CD4-positive, alpha-beta T cell (primary cell): ENCODE measurements at places on chromosomes 11 and 22.
A peak's percentile ranks its signal among the peaks of the same experiment; 100 is the strongest.

GRCh38 chr22:19184276-19184997 lies 5.9 kb upstream of the SLC25A1 start:
- no peak for DNase-seq

DNA sequence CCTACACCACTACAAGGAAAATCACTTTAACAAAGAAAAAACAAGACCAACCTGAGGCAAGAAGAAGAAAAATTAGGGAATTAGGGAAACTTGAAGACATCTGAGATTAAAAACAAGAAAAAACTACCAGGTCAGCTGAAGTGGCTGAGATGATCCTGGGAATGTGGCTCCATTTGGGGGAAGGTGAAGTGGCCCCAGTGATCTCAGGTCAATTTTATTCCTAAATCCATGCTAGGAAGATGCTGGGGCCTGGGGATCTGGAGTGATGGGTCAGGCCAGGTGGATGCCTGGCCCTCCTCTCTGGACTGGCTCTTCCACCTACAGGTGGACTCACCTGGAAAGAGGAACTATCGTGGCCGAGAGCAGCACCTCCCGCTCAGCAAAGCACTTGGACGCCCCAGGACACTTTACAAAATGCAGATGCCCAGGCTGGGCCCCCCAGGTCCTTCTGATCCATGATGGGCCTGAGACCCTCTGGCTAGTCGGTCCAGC lies 6.7 kb downstream of the TOP3B start:
- no peak for DNase-seq

GRCh38 chr11:14583252-14584034 lies 60.2 kb upstream of the PDE3B start:
- no peak for DNase-seq

- peak; percentile 74 for DNase-seq
These were observed 11.3 kb upstream of the OMP start for GRCh38 chr11:77091146-77091940.

DNA sequence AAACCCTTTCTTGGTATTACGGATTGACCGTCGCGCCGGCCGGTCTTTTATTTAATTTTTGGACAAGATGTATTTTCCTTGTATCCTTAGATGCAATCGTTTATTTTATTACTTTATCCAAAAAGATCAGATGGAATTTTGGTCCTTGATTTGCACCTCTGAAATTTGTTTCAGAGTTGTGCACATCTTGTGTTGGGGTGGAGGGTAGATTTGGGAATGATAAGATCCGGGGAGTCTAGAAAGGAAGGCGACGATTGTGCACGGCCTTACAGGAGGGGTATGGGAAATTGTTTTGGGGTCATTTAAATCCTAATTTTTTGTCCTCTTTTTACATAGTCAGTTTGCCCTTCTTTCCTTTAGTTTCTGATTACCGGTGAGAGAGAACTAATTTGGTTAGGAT lies 1.4 kb downstream of the KDM2A start:
- DNase-seq: no peak

DNA sequence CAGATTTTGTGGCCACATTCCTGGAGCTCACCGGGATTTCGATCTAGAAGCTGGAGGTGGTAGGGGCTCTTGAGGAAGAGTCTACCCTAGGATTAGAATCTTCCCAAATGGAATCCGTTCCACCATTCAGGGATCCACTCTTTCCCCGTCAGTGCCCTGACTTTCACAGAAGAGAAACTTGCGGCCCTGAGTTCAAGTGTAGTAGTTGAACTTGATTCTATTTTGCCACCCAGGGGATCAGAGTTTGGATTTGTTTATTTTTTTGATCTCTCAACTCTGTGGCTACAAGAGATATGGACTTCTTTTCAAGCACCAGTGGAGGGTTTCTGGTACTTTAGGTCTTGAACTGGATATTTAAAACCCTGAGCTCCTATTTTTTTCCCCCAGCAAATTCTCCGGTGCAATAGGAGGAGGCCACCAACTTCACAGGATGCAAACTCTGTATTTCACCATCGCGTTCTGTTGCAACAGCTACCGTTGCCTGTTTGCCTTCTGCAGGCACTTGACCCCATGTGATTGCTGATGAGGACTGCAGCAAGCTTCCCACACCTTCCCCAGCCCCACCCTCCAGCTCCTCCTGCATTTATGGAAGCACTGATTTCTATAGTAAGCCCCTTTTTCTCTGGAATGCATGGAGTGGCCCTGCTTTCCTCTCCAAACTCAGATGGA lies 14.8 kb upstream of the MRGPRF start:
- no peak for DNase-seq

GRCh38 chr11:8828580-8829361 lies 82.2 kb upstream of the AKIP1 start:
- DNase-seq: no peak

- no peak for DNase-seq
These were observed 24.5 kb upstream of the RNASEH2C start for GRCh38 chr11:65745049-65745448.

GRCh38 chr11:102269927-102270326 lies 47.4 kb upstream of the BIRC3 start:
- no peak for DNase-seq

DNA sequence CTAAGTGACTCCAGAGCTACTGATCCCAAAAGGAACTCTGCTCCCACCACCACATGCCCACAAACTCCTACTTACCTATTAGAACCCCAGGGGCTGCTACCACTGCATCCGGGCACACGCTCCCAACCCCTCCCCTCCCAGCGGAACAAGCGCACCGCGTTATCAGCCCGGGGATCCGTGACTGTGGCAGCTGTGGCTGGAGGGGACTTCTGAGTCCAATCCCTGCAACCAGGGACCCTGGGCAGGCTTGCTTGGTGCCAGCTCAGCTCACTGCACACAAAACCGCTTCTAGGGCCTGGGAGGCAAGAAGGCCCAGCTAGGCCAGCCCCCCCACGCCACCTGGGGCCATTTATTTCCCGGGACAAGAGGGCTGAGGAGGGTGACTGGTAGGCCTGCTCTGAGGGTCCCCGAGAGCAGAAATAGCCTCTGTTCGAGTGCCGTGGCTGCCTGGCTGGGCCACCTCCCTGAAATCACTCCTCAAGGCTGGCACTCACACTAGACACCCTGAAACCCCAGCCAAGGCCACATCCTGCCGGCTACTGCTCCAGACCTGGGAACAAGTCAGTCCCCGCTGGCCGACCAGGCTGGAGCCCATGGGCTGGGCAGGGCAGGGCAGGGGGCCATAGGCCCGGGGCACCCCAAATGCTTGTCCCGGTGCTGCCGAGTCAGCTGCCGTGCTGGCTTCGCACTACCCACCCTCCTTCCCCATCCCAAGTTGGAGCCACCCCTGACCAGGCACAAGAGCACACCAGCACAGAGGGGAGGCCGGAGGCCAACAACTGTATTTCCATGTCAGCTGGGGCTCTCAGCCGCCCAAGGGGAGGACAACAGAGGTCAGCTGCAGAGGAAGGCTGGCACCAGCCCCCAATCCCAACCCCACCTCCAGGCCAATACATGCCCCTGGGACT lies 1.9 kb upstream of the IFITM10 start:
- no peak for DNase-seq

GRCh38 chr11:69647761-69648497 lies 7.0 kb downstream of the CCND1 start:
- no peak for DNase-seq

- DNase-seq: no peak
These were observed 11.5 kb upstream of the MYOD1 start for GRCh38 chr11:17707830-17708229.

GRCh38 chr11:795634-796564 lies 2.2 kb downstream of the SLC25A22 start:
- peak; percentile 63 for DNase-seq

DNA sequence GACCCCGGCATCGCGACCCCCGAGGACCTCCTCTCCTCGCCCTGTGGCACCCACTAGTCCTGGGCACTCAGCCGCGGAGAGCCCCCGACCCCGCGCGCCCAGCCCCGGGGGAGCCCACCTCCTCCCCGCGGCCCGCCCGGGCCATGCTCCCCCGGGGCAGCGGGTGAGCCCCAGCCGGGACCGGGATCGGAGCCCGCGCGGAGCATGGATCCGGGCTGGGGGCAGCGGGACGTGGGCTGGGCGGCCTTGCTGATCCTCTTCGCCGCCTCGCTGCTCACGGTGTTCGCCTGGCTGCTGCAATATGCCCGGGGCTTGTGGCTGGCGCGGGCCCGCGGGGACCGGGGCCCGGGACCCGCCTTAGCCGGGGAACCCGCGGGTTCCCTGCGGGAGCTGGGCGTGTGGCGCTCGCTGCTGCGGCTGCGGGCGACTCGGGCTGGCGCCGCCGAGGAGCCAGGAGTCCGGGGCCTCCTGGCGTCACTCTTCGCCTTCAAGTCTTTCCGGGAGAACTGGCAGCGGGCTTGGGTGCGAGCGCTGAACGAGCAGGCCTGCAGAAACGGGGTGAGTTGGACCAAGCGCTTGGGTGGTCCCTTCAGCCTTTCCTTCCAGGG lies 498 bp downstream of the C2CD2L start:
- DNase-seq: no peak

DNA sequence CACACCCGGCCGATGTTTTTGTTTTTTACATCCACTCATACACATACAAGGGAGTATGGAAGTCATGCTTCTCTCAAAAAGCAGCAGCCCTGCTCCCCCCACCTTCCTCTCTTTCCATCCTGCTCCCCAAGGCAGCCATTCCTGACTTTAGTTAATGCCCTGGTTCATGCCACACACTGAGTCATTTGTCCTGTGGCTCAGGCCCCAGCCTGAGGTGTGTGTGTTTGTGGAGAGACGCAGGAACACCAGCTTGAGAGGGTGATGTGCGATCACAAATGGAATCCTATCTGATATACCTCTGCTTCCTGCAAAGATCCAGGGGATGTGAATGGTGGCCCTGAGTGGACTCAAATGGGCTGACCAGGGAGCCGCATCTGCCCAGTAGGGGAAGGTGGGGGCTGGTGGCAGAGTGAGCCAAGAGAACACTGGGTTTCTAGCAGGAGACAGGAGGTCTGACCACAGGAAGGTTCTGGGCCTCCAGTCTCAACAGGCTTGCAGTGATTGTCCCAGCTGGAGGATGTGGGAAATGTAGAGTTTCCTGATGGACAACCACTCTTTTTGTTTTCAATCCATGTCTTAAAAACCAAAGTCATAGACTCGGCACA lies 86.7 kb downstream of the OSBP2 start:
- DNase-seq: no peak

DNA sequence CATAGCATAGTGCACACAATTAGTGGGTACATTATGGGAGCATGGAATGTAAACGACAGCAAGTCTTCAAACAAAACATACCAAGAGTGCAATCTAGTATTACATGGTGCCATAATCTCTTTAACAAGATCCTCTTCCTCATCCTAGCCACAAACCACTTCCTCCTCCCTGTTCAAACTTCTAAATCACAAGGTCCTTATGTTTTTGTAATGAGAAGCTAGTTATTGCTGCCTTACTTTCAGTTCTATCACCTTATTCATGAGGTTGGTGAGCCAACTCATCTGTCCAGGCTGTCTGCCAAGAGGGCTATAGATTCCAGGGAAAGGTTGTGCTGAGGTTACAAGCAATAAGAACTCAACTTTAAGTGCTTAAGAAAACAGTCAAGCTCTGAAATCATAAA lies 195.4 kb upstream of the ARHGAP20 start:
- no peak for DNase-seq

- peak; percentile 10 for DNase-seq
These were observed 6.1 kb downstream of the NUP50 start for GRCh38 chr22:45169591-45170466.

- DNase-seq: no peak
These were observed 17.1 kb downstream of the YPEL1 start for GRCh38 chr22:21718499-21718898.
